ENCODE measurements at places on chromosomes 11 and 22. TPM values are rescaled to one million over a fixed set of nuclear protein-coding genes. Genes with fewer than 3 reads are reported as not detected.
A peak's percentile ranks its signal among the peaks of the same experiment; 100 is the strongest.

Gene SHANK3
- 0.51 TPM for total RNA-seq

Gene HARBI1
- 1.5 TPM for total RNA-seq

Gene CPT1B
- total RNA-seq = 1.6 TPM

Gene IGSF9B
- total RNA-seq = not detected

Gene PRG3
- not detected for total RNA-seq

Gene CCDC88B
- total RNA-seq = 1.8 TPM

Gene SYT13
- not detected for total RNA-seq

DNA sequence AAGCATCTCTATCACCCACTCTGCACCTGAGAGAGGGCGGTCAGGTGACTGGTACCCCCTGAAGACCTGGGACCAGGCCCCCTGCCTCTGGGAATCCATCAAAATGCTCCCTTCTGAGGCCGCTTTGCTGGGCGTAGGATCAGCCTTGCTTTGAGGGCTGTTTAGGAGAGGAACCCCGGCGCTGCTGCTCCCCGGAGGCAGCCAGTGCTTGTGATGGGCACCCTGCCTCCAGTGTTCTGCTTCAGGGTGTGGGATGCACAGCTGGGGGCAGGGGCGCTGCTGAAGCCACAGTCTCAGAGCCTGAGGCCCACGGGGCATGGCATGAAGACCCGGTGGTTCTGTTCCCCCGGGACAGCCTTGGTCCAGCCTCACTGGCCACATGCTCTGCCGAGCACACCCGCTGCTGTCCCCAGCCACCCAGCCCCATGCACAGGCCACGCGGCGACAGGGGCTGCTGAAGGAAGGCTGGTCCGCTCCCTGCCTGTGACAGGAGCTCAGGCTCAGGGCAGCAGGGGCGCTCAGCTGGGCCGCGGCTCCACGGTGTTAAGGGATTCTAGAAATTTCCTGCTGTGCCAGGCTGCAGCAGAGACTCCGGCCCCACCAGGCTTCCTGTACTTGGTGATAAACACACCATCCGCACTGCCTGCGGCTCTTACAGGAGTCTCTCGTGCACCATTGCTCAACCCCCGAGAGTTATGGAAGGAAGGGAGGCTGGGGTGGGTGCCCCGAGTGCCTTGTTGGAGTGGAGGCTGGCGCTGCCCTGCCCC lies 91.0 kb downstream of the KCNQ1 start:
- H3K27me3 ChIP-seq = peaks cover 5% of the 10 kb centered on the region
- H3K36me3 ChIP-seq = no peaks in the 10 kb centered on the region
- no peak overlapping the region for H3K4me3 ChIP-seq
- H3K27ac ChIP-seq = no peak overlapping the region
- no peak for DNase-seq

GRCh38 chr22:49086606-49087157 lies 741.0 kb downstream of the BRD1 start:
- no peaks in the 10 kb centered on the region for H3K4me1 ChIP-seq
- H3K27me3 ChIP-seq = no peaks in the 10 kb centered on the region
- no peak for DNase-seq
- no peaks in the 10 kb centered on the region for H3K36me3 ChIP-seq
- no peak overlapping the region for H3K4me3 ChIP-seq
- H3K27ac ChIP-seq = no peak overlapping the region

DNA sequence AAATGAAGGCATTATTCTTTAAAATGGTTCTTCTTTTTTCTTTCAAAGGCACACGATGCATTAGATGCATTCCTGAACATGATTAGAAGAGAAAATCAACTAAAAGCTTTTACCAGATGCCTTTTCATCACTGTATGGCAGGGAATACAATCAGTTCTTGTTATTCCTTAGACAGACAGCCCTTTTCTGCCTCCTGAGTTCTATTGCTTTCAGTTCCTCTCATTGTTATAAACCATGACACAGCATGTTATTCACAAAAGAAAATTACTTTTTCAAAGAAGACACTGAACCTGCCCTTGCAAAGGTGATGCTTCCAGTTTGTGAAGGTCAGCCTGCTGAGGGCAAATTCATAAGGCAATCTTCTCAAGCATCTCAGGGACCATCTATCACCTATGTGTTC lies 70.1 kb downstream of the FAM181B start:
- H3K27ac ChIP-seq = no peak overlapping the region
- H3K27me3 ChIP-seq = no peaks in the 10 kb centered on the region
- H3K4me1 ChIP-seq = no peaks in the 10 kb centered on the region

DNA sequence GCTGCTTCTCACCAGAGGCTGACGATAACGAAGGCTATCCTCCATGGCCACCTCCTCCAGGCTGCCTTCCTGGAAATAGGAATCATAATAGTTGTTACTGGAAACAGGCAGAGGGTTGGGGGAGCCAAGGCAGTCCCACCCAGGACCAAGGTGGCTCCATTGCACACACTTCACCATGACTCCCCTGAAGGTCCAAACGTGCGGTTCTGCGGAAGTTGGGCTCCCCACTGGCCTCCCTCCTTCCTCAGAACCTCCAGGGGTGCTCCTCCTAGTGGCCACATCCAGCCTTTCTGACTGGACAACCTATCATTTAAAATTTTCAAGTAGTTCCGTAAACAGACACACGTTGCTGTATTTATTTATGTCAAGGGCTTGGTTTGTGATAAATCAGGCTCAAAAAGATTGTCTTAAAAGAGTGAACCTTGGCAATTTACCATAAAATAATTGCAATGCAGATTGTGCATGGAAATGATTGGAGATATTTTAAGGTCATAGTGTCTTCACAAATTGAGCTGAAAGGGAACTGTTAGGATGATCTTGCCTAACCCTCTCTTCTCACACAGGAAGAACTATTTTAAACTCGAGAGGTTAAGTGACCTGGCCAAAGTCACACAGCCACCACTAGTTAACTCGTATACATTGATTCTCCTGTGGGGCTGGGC lies 1.4 kb upstream of the TCN2 start:
- no peaks in the 10 kb centered on the region for H3K27me3 ChIP-seq
- no peaks in the 10 kb centered on the region for H3K36me3 ChIP-seq
- H3K4me1 ChIP-seq = peaks cover 23% of the 10 kb centered on the region
- no peak overlapping the region for H3K27ac ChIP-seq

DNA sequence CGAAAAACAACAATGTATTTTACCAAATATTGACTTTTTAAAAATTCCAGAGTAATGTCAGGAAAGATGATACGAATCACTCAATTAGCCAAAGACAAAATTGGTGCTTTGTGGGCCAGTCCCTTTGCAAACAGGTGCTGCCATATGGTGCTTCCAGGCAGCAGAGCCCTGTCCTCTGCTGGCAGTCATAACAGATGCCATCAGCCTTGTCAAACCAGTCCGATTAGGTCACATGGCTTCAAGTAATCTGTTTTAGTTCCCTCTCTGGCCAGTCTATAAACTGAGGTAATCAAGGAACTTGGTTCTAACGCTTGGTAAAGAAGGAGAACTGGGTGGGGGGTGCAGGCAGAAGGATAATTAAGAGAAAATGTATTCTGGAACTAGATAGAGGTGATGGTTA lies 49.1 kb upstream of the CAPRIN1 start:
- H3K36me3 ChIP-seq = no peaks in the 10 kb centered on the region
- no peaks in the 10 kb centered on the region for H3K4me1 ChIP-seq
- H3K27ac ChIP-seq = no peak overlapping the region
- H3K27me3 ChIP-seq = peaks cover 33% of the 10 kb centered on the region
- no peak overlapping the region for H3K4me3 ChIP-seq

- H3K36me3 ChIP-seq = no peaks in the 10 kb centered on the region
- H3K4me1 ChIP-seq = peaks cover 7% of the 10 kb centered on the region
- no peak for DNase-seq
- peaks cover 64% of the 10 kb centered on the region for H3K27me3 ChIP-seq
- H3K27ac ChIP-seq = no peak overlapping the region
Measured at GRCh38 chr11:124754309-124754708, 2.3 kb upstream of the VSIG2 start.

- DNase-seq = no peak
- no peak overlapping the region for H3K4me3 ChIP-seq
- no peaks in the 10 kb centered on the region for H3K36me3 ChIP-seq
- H3K4me1 ChIP-seq = peaks cover 14% of the 10 kb centered on the region
- no peaks in the 10 kb centered on the region for H3K27me3 ChIP-seq
- no peak overlapping the region for H3K27ac ChIP-seq
Measured at GRCh38 chr11:44561275-44561805, 4.1 kb upstream of the CD82 start.

GRCh38 chr11:111148953-111149352 lies 96.6 kb upstream of the POU2AF2 start:
- no peak overlapping the region for H3K4me3 ChIP-seq
- no peaks in the 10 kb centered on the region for H3K36me3 ChIP-seq
- H3K27me3 ChIP-seq = no peaks in the 10 kb centered on the region
- H3K27ac ChIP-seq = no peak overlapping the region
- peak; percentile 33 for DNase-seq
- H3K4me1 ChIP-seq = peaks cover 6% of the 10 kb centered on the region

GRCh38 chr11:65870307-65870658 lies 2.3 kb downstream of the EFEMP2 start:
- peak overlapping the region; percentile 85 for H3K4me3 ChIP-seq
- peaks cover 16% of the 10 kb centered on the region for H3K4me1 ChIP-seq
- no peaks in the 10 kb centered on the region for H3K27me3 ChIP-seq
- H3K36me3 ChIP-seq = peaks cover 25% of the 10 kb centered on the region
- no peak overlapping the region for H3K27ac ChIP-seq
- no peak for DNase-seq

DNA sequence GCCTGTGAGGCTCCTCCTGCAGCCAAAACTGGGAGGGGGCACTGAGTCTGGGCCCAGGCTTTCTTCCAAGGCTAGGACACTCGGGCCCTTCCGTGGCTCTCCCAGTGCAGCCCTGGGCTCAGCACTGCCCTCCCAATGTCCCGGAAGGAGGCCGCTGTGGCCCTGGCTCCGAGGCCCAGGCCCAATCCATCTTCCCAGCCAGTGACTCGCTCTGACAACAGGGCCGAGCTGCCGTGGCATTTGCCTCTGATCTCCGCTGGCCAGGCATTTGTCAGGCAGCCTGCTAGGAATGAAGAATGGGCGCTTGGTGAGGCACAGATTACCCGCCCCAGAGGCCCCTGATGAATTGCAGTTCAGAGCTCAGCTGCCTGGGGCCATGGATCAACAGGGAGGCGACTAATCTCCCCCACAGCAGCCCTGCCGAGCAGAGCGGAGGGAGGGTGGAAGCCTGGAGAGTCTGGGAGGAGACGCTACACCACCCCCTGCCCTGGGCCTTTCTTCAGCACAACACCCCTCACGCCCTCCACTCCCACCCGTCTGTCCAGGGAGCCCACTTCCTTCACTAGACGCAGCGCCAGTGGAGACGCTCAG lies 8.3 kb downstream of the FXYD2 start:
- no peak overlapping the region for H3K4me3 ChIP-seq
- no peaks in the 10 kb centered on the region for H3K36me3 ChIP-seq
- no peaks in the 10 kb centered on the region for H3K4me1 ChIP-seq
- peak; percentile 48 for DNase-seq
- H3K27me3 ChIP-seq = no peaks in the 10 kb centered on the region

DNA sequence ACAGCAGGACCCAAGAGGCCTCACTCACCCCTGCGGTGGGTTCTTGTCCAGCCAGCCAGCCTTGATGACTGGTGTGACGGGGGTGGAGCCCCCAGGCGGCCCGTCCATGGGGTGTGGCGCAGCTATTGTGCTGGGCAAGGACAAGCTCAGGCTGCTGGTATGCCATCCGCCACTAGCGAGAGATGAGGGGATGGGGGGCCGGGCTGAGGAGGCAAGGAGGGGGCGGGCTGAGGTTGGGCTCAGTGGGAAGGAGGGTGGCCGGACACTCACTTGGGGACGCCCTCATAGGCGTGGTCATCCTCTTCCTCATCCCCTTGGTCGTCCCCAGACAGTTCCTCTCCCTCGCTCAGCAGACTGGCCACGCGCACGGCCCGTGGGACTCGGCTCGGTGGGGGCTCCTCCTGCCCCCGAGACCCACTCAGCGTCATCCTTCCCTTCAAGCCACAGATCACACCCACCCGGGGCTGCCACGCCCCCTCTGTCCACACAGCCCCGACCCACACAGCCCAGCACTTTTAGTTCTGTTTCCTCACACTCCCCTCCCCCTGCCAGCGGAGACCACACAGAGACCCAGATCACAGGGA lies 38.0 kb upstream of the PDE2A start:
- no peak overlapping the region for H3K27ac ChIP-seq
- no peak overlapping the region for H3K4me3 ChIP-seq
- no peaks in the 10 kb centered on the region for H3K27me3 ChIP-seq
- H3K36me3 ChIP-seq = no peaks in the 10 kb centered on the region

DNA sequence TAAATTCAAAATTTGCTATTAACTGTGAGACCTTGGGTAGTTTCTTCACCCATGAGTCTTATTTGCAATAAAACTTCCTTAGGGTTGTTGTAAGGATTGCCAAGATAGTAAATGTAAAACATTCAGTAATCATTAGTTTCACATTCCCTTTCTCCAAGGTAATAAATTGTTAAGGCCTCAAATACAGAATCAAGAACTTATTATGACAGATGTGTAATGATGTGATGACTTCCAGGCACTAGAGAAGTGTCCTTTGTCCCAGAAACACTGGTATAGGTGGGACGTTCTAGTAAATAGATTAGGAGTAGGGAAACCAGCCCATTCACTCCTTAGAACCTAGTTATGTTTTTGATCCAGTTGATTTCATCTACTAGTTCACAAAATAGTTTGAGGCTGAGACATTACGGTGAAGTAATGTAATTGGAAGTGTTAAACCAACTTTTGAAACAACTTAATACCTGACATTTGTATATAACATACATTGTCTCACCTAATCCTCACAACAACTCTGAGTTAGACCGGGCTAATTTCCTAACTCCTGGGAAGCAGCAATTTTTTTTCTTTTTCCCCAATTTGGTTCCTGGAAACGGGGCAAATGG lies 25.5 kb downstream of the CTNND1 start:
- H3K4me1 ChIP-seq = peaks cover 16% of the 10 kb centered on the region
- no peak for DNase-seq
- peak overlapping the region; percentile 14 for H3K27ac ChIP-seq
- H3K4me3 ChIP-seq = no peak overlapping the region
- no peaks in the 10 kb centered on the region for H3K27me3 ChIP-seq

DNA sequence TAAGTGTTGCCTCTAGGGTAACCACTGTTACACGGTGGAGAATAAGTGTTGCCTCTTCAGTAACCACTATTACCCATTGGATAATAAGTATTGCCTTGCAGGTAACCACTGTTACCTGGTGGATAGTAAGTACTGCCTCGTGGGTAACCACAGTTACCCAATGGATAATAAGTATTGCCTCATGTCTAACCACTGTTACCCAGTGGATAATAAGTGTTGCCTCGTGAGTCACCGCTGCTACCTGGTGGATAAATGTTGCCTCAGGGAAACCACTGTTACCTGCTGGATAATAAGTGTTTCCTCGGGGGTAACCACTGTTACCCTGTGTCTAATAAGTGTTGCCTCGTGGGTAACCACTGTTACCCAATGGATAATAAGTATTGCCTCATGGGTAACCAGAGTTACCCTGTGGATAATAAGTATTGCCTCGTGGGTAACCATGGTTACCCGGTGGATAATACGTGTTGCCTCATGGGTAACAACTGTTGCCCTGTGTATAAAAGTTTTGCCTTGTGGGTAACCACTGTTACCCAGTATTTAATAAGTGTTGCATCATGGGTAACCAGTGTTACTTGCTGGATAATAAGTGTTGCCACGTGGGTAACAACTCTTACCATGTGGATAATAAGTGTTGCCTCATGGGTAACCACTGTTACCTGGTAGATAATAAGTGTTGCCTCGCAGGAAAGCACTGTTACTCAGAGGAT lies 12.3 kb upstream of the NXPE4 start:
- peak; percentile 5 for DNase-seq
- H3K4me1 ChIP-seq = no peaks in the 10 kb centered on the region
- H3K27me3 ChIP-seq = no peaks in the 10 kb centered on the region
- H3K4me3 ChIP-seq = no peak overlapping the region
- no peaks in the 10 kb centered on the region for H3K36me3 ChIP-seq
- H3K27ac ChIP-seq = no peak overlapping the region

GRCh38 chr22:21823740-21824444 lies 43.6 kb downstream of the MAPK1 start:
- no peaks in the 10 kb centered on the region for H3K27me3 ChIP-seq
- peak; percentile 71 for DNase-seq
- H3K27ac ChIP-seq = peak overlapping the region; percentile 13
- no peak overlapping the region for H3K4me3 ChIP-seq
- H3K4me1 ChIP-seq = peaks cover 20% of the 10 kb centered on the region
